ENCODE measurements at places on chromosomes 2 and 18. TPM values are rescaled to one million over a fixed set of nuclear protein-coding genes. Genes with fewer than 3 reads are reported as not detected.

The TXNDC2 gene
- total RNA-seq, result not detected

The ZEB2 gene
- total RNA-seq, result 82.8 TPM

The RESP18 gene
- 1.8 TPM for total RNA-seq

The PDCL3 gene
- 17.8 TPM for total RNA-seq

Measured in diencephalon (tissue), 1 donor.